ENCODE measurements at places on chromosomes 2 and 18. TPM values are rescaled to one million over a fixed set of nuclear protein-coding genes. Genes with fewer than 3 reads are reported as not detected.

The TUBB8B gene
- total RNA-seq: not detected

The TEX44 gene
- total RNA-seq: not detected

The NPAS2 gene
- 3.3 TPM for total RNA-seq

The GKN1 gene
- total RNA-seq: not detected
